Karpas-422 (cell line): ENCODE measurements at places on chromosomes 2 and 18. TPM values are rescaled to one million over a fixed set of nuclear protein-coding genes. Genes with fewer than 3 reads are reported as not detected.
A peak's percentile ranks its signal among the peaks of the same experiment; 100 is the strongest.

GRCh38 chr2:206846981-206847834 is 81.8 kb downstream of the FASTKD2 start:
- H3K4me1 ChIP-seq = no peaks in the 10 kb centered on the region
- H3K4me3 ChIP-seq = no peak overlapping the region
- no peaks in the 10 kb centered on the region; the same call in 1 of the 2 replicates for H3K27me3 ChIP-seq
- H3K27ac ChIP-seq = no peak overlapping the region
- DNase-seq = no peak

DNA sequence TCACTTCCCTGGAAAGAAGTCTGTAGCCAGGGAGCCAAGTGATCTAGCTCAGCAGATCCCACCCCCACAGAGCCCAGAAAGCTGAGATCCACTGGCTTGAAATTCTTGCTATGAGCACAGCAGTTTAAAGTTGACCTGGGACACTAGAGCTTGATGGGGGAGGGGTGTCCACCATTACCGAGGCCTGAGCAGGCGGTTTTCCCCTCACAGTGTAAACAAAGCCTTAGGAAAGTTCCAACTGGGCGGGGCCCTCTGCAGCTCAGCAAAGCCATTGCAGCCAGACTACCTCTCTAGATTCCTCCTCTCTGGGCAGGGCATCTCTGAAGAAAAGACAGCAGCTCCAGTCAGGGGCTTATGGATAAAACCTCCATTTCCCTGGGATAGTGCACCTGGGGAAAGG is 887.2 kb upstream of the LRATD1 start:
- no peak for DNase-seq
- H3K36me3 ChIP-seq = no peaks in the 10 kb centered on the region
- H3K4me1 ChIP-seq = no peaks in the 10 kb centered on the region
- no peak overlapping the region for H3K4me3 ChIP-seq
- no peaks in the 10 kb centered on the region for H3K27me3 ChIP-seq
- H3K27ac ChIP-seq = no peak overlapping the region

DNA sequence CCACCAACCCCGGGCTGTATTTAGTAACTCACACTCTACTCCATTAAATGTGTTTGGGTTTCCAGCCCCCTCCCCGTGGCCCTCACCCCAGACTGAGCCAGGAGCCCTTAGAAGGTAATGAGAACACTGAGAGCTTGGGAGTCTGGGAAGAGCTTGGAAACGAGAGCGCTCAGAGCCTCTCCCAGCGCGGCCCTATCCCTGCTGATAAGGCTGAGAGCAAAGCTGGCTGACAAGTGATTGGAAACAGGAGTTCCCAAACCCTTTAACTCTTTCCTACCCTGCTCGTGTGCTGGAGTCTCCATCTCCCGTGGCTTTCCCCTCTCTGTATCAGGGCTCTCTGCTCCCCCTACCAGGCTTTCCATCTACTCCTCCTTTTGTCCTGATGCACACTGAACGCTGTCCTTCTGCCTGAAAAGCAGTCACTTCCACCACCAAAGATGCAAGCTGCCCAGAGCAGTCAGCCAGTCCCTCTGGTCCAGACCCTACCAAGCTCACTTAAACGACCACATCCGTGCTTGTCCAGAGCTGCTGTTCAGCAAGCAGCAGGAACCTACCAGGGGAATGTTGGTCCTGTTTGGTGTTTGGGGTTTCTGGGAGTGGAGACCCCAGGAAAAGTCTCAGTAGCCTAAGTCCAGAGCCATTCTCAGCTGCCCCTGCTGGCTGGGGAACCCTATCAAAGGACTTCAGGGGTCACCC is 100.0 kb upstream of the PKDCC start:
- no peaks in the 10 kb centered on the region for H3K4me1 ChIP-seq
- H3K36me3 ChIP-seq = no peaks in the 10 kb centered on the region
- no peak overlapping the region for H3K27ac ChIP-seq
- no peaks in the 10 kb centered on the region for H3K27me3 ChIP-seq

- peaks cover 29% of the 10 kb centered on the region for H3K4me1 ChIP-seq
- H3K27me3 ChIP-seq = no peaks in the 10 kb centered on the region
- H3K27ac ChIP-seq = no peak overlapping the region
- H3K36me3 ChIP-seq = peaks cover 20% of the 10 kb centered on the region
Observed at GRCh38 chr2:47405757-47406156, 2.8 kb downstream of the MSH2 start.

GRCh38 chr2:151336863-151337371 is 20.5 kb upstream of the TNFAIP6 start:
- H3K4me3 ChIP-seq = no peak overlapping the region
- no peak overlapping the region for H3K27ac ChIP-seq
- H3K36me3 ChIP-seq = no peaks in the 10 kb centered on the region
- H3K4me1 ChIP-seq = no peaks in the 10 kb centered on the region
- DNase-seq = no peak

GRCh38 chr2:6554466-6554865 is 311.2 kb downstream of the CMPK2 start:
- H3K36me3 ChIP-seq = no peaks in the 10 kb centered on the region
- H3K4me3 ChIP-seq = no peak overlapping the region
- no peaks in the 10 kb centered on the region; the same call in 1 of the 2 replicates for H3K27me3 ChIP-seq
- no peak for DNase-seq

- H3K4me3 ChIP-seq = no peak overlapping the region
- no peak for DNase-seq
- H3K36me3 ChIP-seq = no peaks in the 10 kb centered on the region
- H3K27ac ChIP-seq = no peak overlapping the region
Observed at GRCh38 chr2:205283736-205284270, 398.5 kb upstream of the NRP2 start.

GRCh38 chr2:5690718-5691220 is 1.4 kb upstream of the SOX11 start:
- H3K27ac ChIP-seq = no peak overlapping the region
- no peaks in the 10 kb centered on the region for H3K27me3 ChIP-seq
- H3K36me3 ChIP-seq = no peaks in the 10 kb centered on the region

GRCh38 chr2:219447242-219448098 is 12.8 kb downstream of the SPEG start:
- H3K27me3 ChIP-seq = no peaks in the 10 kb centered on the region
- H3K4me1 ChIP-seq = peaks cover 7% of the 10 kb centered on the region
- no peak overlapping the region for H3K4me3 ChIP-seq
- H3K27ac ChIP-seq = no peak overlapping the region

DNA sequence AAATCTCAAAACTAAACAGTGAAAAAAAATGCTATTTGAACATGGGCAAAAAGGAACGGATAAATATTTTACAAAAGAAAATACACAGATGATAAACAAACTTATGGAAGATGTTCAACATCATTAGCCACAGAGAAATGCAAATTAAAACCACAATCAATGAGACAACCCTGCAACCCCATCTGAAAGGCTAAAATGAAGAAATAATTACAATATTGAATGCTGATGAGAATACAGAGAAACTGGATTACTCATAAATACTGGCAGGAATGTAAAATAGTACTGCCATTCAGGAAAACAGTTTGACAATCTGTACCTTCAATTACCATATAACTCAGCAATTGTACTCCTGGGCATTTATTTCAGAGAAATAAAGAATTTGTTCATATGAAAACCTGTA is 193.1 kb upstream of the UBE2E3 start:
- no peak for DNase-seq
- no peak overlapping the region for H3K27ac ChIP-seq
- H3K27me3 ChIP-seq = no peaks in the 10 kb centered on the region
- H3K36me3 ChIP-seq = no peaks in the 10 kb centered on the region
- no peak overlapping the region for H3K4me3 ChIP-seq
- no peaks in the 10 kb centered on the region for H3K4me1 ChIP-seq

GRCh38 chr2:27351802-27352598 is 4.6 kb downstream of the GTF3C2 start:
- no peak for DNase-seq
- peak overlapping the region; percentile 45 for H3K27ac ChIP-seq

GRCh38 chr2:115524452-115524851 is 1082.0 kb downstream of the DPP10 start:
- H3K27me3 ChIP-seq = no peaks in the 10 kb centered on the region
- H3K36me3 ChIP-seq = no peaks in the 10 kb centered on the region; the same call in 1 of the 2 replicates
- DNase-seq = no peak
- no peak overlapping the region for H3K27ac ChIP-seq
- H3K4me3 ChIP-seq = no peak overlapping the region

Gene DGUOK
- total RNA-seq = 88.0 and 130 TPM in 2 replicates

Gene PAIP2B
- 2.6 and 5.6 TPM in 2 replicates for total RNA-seq

Gene PER2
- 19.0 and 23.3 TPM in 2 replicates for total RNA-seq

Gene FAM237A
- total RNA-seq = not detected in 2 replicates

Gene ASAP2
- not detected in 2 replicates for total RNA-seq

Gene CAVIN2
- 2.7 and 3.1 TPM in 2 replicates for total RNA-seq

Gene C2orf78
- not detected in 2 replicates for total RNA-seq

Gene ITGA6
- total RNA-seq = 0.37 and 0.94 TPM in 2 replicates

Gene FAM117B
- 4.6 and 8.0 TPM in 2 replicates for total RNA-seq

Gene MYCN
- not detected in 2 replicates for total RNA-seq
